SK-N-SH (cell line): ENCODE measurements at places on chromosomes 16 and 17. TPM values are rescaled to one million over a fixed set of nuclear protein-coding genes. Genes with fewer than 3 reads are reported as not detected.
A peak's percentile ranks its signal among the peaks of the same experiment; 100 is the strongest.

The SLC16A5 gene
- 0.03 and 0.06 TPM in 2 replicates for polyA plus RNA-seq

The MMP25 gene
- polyA plus RNA-seq = 0.03 and 0.05 TPM in 2 replicates

The KRTAP9-4 gene
- not detected in 2 replicates for polyA plus RNA-seq

The GP1BA gene
- polyA plus RNA-seq = not detected in 2 replicates

The GIT1 gene
- 39.4 and 42.9 TPM in 2 replicates for polyA plus RNA-seq

The ABHD15 gene
- 6.3 and 7.0 TPM in 2 replicates for polyA plus RNA-seq

The CDH1 gene
- polyA plus RNA-seq = not detected in 2 replicates

The RAB37 gene
- polyA plus RNA-seq = 0.13 and 0.25 TPM in 2 replicates

The CMTM3 gene
- polyA plus RNA-seq = 64.2 and 69.4 TPM in 2 replicates

The KCNH4 gene
- 0.46 and 0.57 TPM in 2 replicates for polyA plus RNA-seq

DNA sequence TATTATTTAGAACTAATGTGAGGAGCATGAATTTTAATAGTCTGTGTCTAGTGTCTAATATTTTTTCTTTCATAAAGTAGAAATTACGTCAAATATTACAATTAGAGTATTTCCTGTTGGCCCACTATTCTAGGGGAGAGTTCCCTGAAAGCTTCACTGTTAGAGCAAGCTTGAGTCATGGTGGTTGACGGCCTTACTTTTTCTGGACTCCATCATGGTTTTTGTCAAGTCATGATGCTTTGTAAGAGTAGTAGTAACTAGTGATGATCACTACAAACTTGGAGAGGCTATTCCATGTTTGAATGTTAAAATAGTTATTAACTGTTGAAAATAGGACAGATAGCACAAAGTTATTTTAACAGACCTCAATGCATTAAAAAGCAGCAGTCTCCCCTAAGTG, 1.7 kb downstream of the PSMD11 start:
- no peak overlapping the region for H3K27ac ChIP-seq
- peaks cover 14% of the 10 kb centered on the region; the same call in 1 of the 2 replicates for H3K4me1 ChIP-seq
- H3K4me3 ChIP-seq = peak overlapping the region; percentile 96; the same call in 1 of the 2 replicates
- DNase-seq = no peak

DNA sequence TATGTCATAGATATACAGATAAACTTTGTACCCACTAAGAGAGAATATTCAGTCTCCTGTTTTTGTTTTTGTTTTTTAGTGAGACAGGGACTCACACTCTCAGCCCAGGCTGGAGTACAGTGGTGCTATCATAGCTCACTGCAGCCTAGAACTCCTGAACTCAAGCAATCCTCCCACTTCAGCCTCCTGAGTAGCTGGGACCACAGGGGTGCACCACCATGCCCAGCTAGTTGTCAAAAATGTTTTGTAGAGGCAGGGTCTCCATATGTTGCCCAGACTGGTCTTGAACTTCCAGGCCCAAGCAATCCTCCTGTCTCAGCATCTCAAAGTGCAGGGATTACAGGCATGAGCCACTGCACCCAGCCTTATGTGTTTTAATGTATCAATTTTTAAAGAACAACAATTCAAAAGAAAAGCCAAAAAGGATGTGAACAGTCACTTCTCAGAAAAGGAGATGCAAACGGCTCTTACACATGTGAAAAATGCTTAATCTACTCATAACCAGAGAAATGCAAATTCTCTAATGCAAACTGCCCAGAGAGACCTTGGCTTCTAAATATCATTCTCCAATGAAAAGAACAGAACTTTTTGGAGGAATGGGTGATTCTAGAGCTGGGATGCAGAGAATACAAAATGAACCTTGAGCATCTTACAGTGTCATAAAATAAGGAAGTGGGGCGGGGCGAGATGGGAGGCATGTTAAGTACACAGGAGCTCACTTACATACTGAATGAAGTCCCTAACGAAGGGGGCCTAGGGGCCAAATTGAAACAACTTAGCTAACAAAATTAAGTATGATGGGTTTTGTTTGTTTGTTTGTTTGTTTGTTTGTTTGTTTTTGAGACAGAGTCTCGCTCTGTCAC, 7.3 kb upstream of the CMTM3 start:
- DNase-seq = no peak
- H3K27me3 ChIP-seq = no peaks in the 10 kb centered on the region
- no peak overlapping the region for H3K27ac ChIP-seq
- H3K4me3 ChIP-seq = no peak overlapping the region
- H3K4me1 ChIP-seq = no peaks in the 10 kb centered on the region

DNA sequence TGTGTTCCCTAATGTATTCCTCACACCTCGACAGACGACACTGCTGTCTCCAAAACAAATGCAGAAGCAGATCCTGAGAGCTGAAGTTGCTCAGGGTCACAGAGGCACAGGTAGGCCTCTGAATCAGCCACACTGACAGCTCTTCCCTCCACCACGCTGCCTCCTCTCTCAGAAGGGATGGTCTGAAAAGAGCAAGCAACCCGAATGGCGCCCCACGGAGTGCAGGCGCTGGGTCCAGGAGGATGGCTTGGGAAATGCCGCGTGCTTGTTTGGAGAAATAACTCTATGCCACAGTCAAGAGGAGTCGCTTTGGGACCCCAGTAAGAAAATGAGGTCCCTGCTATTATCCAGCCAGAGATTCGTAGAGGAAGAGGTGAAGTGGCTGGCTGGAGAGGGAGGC, 15.9 kb downstream of the CYB561 start:
- H3K27ac ChIP-seq = no peak overlapping the region
- DNase-seq = no peak
- peaks cover 14% of the 10 kb centered on the region for H3K36me3 ChIP-seq
- no peaks in the 10 kb centered on the region for H3K27me3 ChIP-seq
- no peak overlapping the region for H3K4me3 ChIP-seq

DNA sequence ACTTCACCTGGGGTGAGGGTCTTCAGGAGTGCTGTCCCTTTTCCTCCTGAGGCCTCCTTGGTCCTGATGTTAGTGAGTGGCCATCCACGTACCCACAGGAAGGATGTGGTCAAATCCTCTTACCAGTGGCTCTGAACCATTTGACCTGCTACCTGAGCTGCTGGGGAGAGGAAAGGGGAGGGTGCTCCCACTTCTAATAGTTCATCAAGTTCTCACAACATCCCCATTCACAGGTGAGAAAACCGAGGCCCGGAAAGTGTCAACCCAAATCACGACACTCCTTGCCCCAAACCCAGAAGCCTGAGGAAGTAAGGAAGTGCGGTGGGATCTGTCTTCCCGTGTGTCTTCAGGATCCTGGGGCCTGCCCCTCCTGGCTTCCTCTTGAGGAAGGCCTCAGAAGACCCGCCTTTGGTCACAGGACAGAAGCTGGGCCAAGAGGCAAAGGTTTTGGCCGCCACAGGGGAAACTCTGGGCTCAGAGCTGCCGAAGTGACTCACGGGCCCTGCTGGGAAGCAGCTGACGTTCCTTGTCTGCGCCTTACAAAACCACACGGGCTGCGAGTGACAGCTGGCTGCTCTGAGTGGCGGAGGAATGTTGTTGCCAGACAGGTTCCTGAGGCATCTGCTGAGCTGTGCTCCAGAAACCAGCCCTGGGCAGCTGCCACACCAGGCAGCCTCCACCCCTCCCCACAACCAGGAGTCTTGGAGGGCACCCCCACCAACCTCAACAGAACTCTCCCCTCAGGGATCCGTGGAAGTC, 13.9 kb upstream of the KIFC3 start:
- no peaks in the 10 kb centered on the region for H3K36me3 ChIP-seq
- H3K27me3 ChIP-seq = no peaks in the 10 kb centered on the region
- H3K27ac ChIP-seq = peak overlapping the region; percentile 49
- no peak overlapping the region for H3K4me3 ChIP-seq
- DNase-seq = peak; percentile 29

- no peak overlapping the region for H3K27ac ChIP-seq
- H3K4me3 ChIP-seq = no peak overlapping the region
- DNase-seq = no peak
- no peaks in the 10 kb centered on the region for H3K36me3 ChIP-seq
- no peaks in the 10 kb centered on the region for H3K27me3 ChIP-seq
- no peaks in the 10 kb centered on the region for H3K4me1 ChIP-seq
These were observed 27.5 kb upstream of the SHCBP1 start for GRCh38 chr16:46648656-46649055.

DNA sequence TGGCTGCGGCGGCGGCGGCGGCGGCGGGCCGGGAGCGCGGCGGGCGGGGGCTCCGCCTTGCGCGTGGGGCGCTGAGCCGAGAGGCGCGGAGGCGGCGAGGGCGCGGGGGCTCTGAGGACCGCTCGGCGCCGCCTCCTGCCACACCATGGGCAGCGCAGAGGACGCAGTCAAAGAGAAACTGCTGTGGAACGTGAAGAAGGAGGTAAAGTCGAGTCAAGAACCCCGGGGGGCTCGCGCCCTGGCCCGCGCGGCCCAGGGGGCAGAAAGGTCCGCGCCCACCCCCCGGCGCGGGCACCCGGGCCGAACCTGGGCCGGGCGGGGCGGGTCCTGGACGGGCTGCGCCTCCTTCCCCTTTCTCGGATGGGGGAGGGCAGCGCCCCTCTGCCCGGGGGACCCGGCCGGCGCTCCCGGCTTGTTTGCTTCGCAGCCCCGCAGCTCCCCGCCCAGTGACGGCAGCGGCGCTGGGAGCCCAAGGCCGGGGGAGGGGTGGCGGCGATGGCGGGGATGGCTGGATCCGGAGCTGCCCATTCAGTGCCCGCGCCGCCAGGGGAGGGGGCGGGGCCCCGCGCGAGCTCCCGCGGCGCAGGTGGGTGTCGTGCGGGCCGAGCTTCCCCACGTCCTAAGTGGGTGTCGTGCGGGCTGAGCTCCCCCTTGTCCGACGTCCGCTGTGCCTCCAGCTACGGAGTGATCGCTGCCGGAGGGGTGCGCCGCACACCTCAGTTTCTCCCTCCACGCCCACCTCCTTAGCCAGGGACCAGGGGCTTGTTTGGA, 428 bp downstream of the SGSM2 start:
- H3K27ac ChIP-seq = peak overlapping the region; percentile 94
- peak; percentile 94 for DNase-seq
- peaks cover 17% of the 10 kb centered on the region for H3K4me1 ChIP-seq

- no peak overlapping the region for H3K27ac ChIP-seq
- no peaks in the 10 kb centered on the region for H3K4me1 ChIP-seq
- no peak overlapping the region for H3K4me3 ChIP-seq
- no peak for DNase-seq
These were observed 47.5 kb downstream of the STAT3 start for GRCh38 chr17:42340691-42341127.

DNA sequence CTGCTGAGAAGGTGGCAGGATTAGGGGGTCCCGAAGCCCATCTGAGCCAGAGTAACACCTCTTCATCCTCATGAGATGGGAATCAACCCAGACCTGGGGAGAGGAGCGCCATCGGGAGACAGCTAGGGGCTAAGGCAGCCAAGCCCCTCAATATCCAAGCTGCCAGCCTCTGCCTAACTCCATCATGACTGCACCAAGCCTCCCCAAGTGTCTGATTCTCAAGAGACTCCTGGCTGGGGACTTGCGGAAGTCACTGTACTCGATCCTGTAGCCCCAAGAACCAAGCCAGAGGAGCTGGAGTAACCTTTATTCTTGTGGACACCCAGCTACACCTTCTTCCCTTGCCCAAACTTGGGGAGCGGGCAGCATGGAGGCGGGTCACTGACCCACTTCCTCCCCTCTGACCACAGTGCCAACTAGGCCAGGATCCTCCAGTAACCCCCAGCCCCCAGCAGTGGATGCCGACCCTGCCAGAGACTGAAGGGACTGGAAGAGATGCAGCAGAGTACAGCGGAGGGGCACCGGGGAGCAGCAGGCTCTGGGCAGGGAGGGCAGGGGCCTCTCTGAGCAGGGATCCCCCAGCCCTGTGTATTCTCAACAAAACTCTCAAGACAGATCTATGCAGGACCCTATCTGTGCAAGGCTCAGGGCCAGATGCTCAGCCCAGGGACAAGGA, 13.3 kb downstream of the HDAC5 start:
- peak overlapping the region; percentile 86 for H3K27ac ChIP-seq
- H3K4me1 ChIP-seq = peaks cover 60% of the 10 kb centered on the region
- no peak for DNase-seq
- peaks cover 3% of the 10 kb centered on the region; the same call in 1 of the 2 replicates for H3K36me3 ChIP-seq
- peak overlapping the region; percentile 59 for H3K4me3 ChIP-seq

DNA sequence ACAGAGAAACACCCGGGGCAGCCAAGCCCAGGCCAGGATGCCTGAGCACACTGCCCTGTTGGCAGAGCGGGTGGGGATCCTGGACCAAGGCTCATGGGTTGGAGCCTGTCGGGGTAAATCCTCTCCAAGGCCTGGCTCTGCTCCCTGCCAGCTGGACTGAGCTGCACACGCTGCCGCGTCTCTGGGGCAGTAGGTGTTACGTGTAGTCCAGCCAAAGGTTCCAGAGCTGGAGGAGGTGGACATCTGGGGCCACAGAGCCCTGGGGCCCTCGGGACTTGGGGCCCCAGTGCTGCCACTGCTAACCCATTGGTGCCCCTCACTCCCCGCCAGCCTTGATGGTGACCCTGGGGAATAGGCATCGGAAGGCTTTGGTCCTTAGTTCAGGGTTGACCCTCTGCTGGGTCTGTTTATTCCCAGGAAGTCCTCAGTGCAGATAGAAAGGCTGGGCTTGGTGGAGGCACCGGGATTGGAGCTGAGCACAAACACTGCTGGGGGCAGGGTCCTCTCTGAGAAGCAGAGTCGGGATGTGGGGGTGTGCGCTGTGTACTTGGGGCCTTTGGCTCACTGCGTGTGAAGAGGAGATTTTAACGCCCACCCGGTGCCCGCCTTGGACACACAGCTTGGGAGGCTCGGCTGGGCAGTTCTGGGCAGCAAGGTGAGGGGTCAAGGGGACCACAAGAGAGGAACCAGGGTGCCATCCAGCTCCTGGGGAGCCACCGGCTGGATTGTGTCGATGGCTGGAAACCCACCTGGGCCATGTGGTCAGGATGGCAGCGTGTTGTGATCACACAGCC, 16.3 kb upstream of the CBX4 start:
- 0 out of 2 replicates have a peak, but pooled peaks cover 3% of the 10 kb centered on the region for H3K4me1 ChIP-seq
- no peak overlapping the region for H3K27ac ChIP-seq
- no peak for DNase-seq
- H3K27me3 ChIP-seq = peaks cover 15% of the 10 kb centered on the region

DNA sequence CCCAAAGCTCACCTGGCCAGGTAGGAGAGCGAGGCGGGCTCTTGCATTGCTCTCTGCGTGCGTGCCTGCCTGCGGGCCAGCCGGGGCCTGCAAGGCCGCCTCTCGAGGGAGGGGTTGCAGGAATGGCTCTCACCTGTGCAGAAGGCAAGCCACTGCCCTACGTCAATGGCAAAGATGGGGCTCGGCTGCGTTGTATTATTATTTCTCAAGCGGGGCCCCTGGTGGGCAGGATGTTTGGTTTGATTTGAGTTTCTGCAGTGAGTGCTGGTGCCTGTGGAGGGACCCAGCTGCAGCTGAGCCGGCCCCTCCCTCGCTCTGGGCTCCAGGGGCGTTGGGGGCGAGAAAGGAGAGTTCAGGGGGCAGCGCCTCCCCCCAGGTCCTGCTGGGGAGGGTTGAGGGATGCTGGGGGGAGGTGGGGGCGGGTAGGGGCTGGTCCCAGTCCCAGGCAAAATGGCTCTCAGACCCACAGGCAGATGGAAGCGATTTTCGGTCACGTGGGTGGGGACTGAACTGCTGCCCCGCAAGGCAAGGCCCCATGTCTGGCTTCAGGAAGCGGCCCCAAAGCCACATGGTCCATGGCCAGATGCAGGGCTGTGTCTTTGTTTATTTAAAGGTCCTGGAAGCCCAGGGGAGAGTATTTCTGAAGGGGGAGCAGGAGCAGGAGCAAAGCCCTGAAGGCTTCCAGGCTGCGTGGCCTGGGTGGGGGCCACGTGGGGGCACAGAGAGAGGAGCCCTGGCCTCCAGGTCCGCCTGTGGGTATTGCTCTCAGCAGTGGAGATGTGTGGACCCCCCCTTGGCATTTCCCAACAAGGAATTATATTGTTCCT, 338.8 kb downstream of the SEC14L1 start:
- H3K27ac ChIP-seq = no peak overlapping the region
- DNase-seq = peak; percentile 95
- H3K4me3 ChIP-seq = no peak overlapping the region
- H3K27me3 ChIP-seq = no peaks in the 10 kb centered on the region
- peaks cover 41% of the 10 kb centered on the region for H3K4me1 ChIP-seq
- peaks cover 8% of the 10 kb centered on the region for H3K36me3 ChIP-seq
